IPS DF 6.9 (cell line): ENCODE measurements at places on chromosomes 2 and 18.

DNA sequence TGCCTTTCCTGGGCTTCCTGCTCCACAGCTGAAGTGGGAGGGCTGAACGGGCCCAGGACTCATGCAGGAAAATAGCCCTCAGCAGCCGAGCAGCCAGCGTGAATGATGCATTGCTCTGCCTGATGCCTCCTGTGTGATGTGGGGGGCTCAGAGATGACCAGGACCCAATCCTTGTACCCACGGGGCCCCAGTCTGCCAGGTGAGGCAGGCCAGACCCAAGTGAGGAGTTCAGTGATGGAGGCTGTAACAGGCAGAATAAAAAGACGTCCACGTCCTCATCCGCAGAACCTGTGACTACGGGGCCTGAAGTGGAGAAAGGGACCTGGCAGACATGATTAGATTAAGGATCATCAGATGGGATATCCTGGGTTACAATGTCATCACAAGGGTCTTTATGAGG lies 194.9 kb upstream of the HDAC4 start:
- no peak for DNase-seq

- DNase-seq: peak; percentile 37
Measured at GRCh38 chr18:74116633-74117554, 30.7 kb downstream of the FBXO15 start.

DNA sequence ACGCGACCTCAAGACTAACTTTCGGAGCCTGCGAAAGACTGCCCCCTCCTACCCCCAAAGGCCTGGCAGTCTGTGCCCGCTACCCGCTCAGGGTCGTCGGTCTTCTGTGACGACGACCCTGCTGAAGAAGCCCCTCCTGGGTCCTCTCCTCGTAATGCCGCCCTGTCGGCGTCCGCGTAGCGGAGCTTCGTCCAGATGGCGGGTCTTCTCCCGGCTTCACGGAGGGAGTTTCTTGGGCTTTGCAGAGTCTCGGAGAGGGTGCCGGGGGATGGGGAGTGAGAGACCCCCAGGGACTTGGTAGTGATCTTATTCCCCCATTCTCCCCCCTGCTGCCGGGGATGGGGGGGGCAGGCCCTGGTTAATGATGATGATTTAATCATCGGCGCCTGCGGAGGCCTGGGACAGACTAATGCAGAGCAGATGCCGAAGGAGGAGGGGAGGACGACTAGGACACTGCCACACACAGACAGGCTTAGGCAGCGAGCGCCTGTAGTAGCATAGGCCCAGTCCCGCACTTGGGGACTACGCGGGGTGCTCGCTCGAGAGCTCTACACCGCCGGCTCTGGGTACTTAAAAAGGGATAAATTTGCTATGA lies 528 bp upstream of the PCGF1 start:
- DNase-seq: no peak

DNA sequence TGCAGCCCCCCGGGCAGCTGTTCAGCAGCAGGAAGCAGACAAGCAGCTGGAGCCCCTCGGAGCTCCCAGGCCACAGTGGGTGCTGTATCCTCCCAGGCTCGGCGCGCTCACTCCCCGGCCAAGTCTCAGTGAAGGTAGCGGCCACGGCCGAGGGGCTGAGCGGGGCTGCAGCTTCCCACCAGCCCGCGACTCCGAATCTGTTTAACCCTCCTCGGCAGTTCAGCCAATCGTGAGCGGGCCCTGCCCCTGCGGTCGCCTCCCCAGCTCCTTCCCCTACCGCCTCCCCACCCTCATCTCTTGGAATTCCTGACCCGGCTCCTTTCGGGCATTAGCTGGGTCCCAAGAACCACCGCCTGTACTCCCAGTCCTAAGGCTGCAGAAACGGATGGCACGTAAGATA lies at the start of gene RESP18:
Gene RESP18 (minus strand): TSS at position 203 of the 400 bp plus-strand sequence.
- no peak for DNase-seq

DNA sequence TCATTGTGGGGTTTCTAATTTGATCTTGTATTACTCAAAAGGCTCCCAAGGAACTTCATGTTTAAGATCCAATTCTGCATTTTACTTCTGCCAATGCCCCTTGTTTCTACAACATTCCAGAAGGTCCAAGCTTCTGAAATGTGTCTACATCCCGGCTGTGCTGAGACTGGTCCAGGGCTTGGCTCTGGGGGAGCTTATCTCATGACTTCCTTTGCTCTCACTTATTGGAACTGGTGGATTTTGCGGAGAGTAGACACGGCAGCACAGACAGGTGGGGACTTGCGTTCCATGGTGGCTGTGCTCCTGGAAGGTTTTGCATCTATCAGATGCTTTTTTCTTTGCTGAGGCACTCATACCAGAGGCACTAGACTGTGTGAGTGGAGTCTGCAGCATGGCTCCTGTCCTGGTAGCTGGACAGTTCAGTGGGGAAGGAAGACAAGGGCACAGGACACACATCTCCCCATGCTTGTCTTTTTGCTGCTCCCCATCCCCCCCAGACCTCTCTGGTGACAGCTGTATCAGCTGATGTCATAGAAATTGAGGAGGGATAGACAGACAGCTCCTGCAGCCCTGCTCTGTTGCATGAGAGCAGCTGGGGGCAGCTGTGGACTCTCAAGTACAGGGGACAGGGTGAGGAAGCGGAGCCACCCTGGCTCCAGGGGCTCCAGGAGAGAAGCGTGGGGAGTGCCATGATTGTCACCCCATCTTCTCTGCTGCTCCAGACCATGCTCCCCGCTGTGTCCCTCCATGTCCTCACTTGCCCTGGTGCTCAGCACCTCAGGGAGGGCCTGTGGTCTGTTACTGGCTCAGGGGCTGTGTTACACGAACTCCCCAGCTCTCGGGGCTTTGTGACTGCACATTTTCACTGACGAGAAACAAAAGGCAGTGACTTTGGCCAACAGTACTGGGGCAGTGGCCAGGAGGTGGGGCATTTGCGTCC lies 46.0 kb downstream of the ACAA2 start:
- DNase-seq: no peak

- DNase-seq: no peak
Measured at GRCh38 chr2:152243761-152244640, 68.4 kb upstream of the STAM2 start.

DNA sequence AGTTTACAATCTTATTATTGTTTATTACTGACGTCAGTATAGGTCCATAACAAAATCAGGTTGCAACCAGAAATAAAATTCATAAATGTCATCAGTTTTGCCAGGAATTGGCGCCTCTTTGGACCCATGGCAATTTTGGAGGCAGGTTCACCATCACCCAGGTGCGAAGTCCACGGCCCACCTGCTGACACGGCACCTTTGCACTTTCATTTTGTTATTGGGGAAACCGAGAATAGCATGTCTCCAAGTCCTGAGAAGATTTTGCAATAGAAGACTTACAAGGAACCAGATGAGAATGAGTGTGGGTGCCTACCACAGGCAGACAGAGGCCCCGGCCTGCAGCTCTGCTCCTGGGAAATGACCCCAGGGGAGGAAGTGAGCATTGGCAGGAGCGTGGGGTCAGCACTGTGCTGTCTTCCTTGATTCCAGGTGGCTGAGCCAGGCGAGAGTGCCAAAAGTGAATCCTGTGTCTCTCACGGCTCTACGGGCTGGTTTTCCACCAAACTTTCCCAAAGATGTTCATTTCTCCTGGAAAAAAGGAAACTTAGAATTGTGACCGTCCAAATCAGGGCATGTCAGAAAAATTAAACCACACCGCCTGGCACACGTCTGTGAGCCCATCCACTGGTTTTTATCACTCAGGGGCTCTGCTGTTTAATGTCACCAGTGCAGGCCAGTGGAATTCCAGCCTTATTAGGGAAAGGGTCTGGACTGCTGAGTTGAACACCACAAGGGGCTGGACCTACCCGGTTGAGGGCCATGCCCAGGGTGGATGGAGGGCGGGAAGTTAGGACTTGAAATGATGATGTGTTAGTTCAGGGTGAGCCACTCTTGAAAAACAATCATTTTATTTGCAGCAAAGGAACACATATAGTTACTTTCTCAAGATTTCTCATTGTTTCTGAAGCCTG lies 96.5 kb downstream of the PTGR3 start:
- DNase-seq: no peak

DNA sequence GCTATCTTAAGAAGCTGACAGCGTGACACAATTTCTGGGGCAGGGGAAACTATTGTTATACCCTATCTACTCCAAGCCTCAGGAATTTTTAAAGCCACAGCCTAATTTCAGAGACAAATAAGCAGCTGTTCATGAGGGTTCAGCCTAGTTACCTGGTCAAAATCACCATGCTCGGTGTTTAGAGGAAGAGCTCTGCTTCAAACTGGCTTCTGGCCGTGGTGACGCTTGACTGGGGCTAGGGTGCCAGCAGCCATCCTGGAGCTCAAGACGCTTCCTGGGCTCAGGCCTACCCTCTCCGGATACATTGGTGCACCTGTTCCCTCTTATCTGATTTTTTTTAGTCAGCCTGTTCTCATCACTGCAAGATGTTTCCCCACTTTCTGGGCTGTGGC lies 41.7 kb downstream of the FRZB start:
- no peak for DNase-seq

GRCh38 chr2:135931776-135932443 lies 53.5 kb downstream of the DARS1 start:
- no peak for DNase-seq

- no peak for DNase-seq
Measured at GRCh38 chr18:27845897-27846296, 331.0 kb downstream of the CDH2 start.

- DNase-seq: no peak
Measured at GRCh38 chr2:216474925-216475670, 23.5 kb upstream of the RPL37A start.

GRCh38 chr2:30255466-30256408 lies 24.4 kb downstream of the LBH start:
- DNase-seq: no peak

GRCh38 chr18:12470382-12471075 lies 62.8 kb downstream of the PRELID3A start:
- DNase-seq: no peak

GRCh38 chr18:6281874-6282273 lies 132.8 kb downstream of the L3MBTL4 start:
- no peak for DNase-seq

DNA sequence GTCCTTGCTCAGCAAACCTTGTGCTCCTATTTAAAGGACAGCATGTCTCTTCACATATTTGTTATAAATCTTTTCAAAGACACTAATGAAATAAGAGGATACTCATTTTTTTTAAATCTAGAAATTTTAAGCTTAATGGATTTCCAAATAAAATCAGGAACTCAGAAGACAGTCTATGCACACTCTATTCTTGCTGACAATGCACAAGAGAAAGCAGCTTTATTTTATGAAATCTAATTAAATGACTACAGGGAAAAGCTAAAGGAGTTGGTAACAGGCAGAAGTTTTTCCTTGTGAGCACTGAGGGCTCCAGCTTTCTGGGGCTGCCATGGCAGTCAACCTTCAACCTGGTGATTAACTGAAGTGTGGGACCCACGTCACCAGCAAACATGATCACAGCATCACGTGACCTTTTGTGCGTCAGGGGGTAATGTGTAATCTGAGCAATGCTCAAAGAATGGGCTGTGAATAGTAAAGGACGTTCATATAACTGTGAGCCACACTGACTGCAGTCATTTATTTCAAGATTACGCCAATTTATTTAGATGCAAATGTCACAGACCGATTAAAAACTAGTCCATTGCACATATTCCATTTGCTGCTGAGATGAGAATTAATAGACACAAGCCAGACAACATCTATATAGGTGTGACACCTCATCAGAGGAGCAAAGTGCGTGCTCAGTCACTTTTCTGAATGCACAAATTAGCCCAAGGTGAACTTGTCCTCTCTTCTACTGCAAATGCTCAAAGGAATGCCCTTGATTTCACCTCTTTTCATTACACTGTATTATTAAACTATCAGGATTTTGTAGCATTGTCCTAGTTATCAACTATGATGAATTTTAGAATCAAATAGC lies 11.6 kb upstream of the DNER start:
- DNase-seq: no peak

GRCh38 chr2:19805266-19805665 lies 96.5 kb downstream of the TTC32 start:
- DNase-seq: no peak

DNA sequence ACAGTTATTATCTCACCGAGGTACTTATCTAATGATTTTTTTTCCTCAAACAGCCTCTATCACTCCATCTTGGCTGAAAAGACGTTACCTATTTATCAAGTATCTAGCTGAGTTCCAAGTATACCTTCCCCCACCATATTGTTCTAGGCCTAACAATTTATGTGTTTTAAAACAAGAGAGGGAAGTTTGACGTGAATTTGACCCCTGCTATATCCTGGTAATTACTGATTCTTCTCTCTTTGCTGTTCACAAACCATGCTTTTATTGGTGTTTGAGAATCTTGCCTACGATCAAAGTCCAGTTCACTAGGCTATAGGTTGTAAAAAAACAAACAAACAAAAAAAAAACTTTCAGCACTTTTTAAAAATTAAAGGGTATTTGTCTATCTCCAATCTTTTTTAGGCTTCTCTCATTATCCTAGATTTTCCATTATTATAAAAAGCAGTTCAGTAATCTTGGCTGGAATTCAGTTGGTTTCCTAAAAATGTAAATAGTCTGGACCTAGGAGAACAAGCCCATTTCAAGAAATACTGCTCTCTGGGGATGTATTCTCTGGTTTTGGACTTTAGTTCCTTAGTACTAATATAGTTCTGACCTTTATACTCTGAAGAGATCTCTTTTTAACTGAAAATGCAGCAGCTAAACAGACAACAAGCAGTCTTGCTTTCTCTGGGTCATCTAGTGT lies 505.4 kb downstream of the CPS1 start:
- DNase-seq: no peak

- no peak for DNase-seq
Measured at GRCh38 chr18:49842656-49843055, 29.3 kb upstream of the ACAA2 start.

GRCh38 chr2:99545066-99545465 lies 55.2 kb upstream of the REV1 start:
- no peak for DNase-seq

DNA sequence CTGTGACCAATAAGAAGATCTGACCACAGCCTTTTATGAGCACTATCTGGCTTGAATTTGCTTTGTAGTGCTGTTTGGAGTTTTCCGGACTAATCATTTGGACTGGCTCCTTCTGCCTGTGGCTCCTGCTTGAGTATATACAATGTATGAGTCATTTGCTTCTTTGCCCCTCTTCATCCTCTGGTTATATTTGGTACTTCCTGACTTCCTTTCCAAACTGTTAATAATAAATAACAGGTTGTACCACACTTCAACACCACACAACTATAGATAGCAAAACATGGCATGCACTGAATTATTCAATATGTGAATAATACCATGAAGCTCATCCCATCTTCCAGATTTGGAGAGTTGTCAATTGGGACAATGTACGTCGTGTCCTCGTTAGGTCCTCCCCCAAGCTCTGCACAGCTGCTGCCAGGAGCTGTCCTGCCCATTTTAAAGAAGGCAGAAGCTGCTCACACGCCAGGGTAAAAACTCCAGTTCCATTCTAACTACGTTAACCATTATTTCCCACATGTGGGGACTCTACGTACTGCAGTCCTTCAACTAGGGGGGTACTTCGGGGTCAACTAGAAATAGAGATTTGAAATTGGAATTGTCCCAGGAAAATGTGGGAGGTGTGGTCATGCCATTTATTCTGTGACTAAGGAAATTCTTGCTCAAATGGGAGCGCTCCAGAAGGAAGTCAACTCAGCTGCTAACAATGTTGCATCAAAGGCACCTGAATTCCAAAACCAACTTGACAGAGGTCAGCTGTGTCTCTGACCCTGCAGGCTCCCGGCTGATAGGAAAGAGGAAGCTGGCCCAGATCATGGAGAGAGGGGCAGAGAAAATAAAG lies 38.1 kb downstream of the ST8SIA5 start:
- no peak for DNase-seq
